Common myeloid progenitor, CD34-positive (primary cell): ENCODE measurements at places on chromosomes 2 and 18.

DNA sequence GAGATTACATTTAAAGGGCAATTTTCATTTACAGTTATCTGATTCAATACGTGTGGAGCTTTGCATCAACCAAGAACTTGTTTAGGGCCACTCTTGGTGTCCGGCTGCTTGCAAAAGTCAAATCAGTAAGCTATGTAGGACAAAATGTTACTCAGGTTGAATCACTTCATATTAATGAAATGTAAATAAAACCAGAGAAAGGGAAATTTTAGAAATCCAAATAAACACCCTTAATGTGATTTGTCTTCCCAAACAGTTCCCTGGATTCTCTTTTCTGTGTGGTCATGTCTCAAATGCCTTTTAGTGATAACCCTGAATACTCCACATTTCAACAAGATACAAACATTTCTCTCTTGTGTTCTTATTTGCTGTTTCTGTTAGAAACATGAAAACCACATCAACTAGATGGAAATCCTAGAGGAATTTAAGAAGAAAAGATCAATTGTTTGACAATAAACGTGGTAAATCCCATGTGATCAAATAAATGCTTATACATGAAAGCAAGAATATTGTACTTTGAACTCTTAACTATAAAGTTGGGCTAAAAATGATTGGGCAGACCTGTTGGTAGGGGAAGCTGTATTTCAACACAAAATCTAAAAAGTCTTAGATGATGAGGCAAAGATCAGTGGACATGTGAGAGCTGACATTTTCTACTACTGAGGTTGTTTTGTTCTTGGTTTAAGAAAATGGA is 101.3 kb downstream of the CDC42EP3 start:
- DNase-seq, result no peak

DNA sequence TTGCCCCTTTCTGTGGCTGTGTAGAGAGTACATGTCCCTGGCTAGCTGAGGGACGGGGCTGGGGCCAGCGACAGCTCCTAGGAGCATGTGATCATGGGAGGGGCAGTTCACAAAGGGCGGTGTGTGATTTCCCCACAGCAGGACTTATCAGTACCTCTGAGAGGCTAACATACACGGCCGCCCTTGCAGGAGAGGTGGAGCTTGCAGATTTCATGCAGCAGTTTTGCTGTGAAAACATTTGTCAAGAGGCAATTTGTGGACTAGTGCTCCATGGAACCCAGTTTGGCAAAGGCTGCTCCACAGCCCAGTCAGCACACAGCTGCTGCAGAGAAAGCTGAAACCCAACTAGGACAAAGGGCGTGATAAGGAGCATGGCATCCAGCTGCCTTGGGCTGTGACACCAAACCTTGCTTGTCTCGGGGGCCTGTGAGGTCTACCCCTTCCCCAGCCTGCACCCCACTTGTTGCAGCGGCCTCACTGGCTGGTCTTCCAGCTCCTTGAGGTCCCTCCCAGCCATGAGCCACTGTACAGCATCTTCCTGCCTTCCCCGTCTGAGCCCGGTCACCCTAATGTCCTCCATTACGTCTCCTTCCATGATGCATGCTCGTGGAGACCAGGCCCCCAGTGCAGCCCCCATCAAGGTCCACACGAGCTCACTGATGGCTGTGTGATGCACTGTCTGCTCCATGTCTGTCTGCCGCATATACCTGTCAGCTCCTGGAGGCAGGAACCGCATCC is 121.4 kb upstream of the HDAC4 start:
- no peak for DNase-seq

DNA sequence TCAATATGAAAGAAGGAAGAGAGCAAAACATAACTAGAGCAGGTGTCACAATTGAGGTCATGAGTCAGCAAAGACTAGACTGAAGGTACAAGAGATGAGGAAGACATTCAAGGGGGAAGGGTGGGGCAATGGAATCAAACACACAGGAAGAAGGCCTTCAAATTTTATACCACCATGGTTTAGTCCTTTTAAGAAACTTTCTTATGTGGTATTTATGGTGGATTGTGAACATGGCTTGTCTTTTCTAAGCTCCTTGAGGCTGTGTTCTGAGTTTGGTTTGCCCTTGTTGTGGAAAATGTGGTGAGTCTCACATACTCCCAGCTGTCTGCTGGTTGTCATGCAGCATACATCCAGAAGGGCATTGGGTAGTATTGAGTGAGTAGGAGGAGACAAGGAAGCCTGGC is 62.1 kb downstream of the NABP1 start:
- DNase-seq, result no peak

DNA sequence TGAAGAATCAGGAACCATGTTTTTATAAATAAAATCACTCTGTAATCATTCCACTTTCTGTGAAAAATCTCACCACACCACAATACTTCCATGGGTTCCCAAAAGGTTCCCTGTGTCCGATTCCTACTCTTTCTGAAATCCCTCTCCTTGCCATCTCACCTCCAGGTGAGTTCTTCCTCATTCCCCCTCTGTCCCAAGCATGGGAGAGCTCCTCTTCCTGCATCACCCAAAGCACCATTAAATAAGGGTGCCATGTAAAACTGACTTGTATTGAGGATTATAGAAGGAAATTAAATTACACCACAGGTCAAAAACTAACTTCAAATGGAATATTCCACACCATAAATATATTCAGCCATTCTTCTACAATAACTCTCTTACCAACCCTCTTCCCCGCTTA is 55.8 kb upstream of the ETAA1 start:
- DNase-seq, result no peak

DNA sequence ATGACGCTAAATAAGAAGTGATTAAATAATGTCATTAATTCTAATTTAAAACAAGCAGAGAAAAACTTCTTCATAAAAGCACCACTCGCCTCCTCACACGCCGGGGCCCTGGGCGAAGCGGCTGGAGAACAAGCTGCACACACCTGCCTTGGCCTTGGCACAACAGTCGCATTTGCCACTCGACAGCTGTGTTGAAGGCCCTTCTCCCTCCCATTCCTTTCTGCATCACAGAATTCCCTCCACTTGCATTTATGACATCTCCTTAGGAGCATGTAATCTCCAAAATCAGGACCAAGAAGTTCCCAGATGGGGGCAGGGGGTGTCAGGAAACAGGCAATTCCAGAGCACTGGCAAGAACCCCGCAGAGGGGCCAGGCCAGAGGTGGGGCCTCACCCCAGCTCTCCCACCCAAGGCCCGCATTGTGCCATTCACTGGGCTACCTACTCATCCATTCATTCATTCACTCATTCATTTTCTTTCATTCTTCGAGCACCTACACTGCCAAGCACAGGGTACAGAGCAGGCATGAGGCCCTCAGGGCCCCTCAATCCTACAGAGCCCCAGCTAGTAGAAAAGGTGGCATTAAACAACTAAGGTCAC is 6.4 kb downstream of the HDAC4 start:
- DNase-seq, result no peak

DNA sequence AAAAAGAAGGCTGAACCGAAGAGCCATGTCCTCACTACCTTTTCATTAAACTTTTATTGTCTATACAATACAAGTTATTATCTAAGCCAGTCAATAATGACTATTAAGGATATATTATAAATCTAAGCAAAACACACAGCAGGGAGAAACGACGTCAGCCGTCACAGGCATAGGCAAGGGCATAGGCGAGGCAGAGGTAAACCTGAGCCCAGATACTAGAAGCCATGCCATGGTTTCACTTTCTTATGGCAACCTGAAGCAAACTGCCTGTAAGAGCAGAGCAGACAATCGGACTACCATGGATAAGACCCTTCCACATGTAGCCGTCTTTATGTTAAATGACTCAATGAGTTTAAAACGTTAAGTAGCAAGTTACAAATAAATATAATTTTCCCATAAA is 238.5 kb upstream of the ZNF521 start:
- DNase-seq, result no peak

- DNase-seq, result no peak
These were observed 12.6 kb downstream of the FN1 start for GRCh38 chr2:215423234-215423633.

GRCh38 chr2:166234112-166234846 is 106.5 kb upstream of the SCN1A start:
- DNase-seq, result no peak

- no peak for DNase-seq
These were observed 16.5 kb downstream of the STARD7 start for GRCh38 chr2:96191937-96192670.

DNA sequence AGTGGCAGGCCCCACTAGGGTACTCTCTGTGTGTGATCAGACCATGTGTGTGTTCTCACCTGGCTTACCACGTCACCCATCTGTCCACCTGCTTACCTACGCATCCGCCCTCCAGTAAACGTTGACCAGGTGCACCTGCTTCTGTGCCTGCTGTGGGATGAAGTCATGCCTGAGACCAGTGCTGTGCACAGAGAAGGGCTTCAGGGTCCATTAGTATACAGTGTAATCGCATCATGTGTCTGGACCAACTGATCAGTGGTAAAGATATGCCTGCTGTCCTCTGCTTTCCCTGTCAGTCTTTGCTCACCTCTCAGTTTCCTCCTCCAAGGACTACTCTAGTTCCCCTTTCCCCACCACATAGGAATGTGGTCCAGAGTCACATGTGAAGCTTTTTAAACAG is 109.3 kb downstream of the FHOD3 start:
- no peak for DNase-seq

GRCh38 chr18:26943906-26944305 is 78.4 kb upstream of the AQP4 start:
- DNase-seq, result no peak

- no peak for DNase-seq
These were observed 38.8 kb downstream of the CENPO start for GRCh38 chr2:24832073-24832461.

- no peak for DNase-seq
These were observed 68.3 kb downstream of the BABAM2 start for GRCh38 chr2:27958711-27959378.

GRCh38 chr18:8811115-8811514 is 105.8 kb downstream of the MTCL1 start:
- no peak for DNase-seq

- DNase-seq, result no peak
These were observed 42.0 kb upstream of the GPD2 start for GRCh38 chr2:156394033-156394741.

DNA sequence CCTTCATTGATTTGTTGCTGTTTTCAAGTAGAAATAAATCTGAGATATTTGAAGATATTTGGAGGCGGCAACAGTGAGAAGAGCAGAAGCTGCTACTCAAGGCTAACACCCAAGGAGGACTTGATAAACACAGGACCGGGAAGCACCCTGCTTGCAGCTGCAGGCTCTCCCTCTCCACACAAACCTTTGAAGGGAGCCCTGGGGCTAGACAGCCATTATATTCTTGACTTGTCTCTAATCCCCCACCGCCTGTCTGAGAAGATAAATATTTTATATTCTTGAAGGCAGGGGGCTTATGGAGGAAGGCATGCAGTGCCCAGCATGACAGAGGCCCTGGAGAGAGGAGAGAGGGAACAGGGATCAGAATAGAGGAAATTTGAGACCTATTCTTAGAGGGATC is 50.9 kb upstream of the SMAD2 start:
- no peak for DNase-seq

DNA sequence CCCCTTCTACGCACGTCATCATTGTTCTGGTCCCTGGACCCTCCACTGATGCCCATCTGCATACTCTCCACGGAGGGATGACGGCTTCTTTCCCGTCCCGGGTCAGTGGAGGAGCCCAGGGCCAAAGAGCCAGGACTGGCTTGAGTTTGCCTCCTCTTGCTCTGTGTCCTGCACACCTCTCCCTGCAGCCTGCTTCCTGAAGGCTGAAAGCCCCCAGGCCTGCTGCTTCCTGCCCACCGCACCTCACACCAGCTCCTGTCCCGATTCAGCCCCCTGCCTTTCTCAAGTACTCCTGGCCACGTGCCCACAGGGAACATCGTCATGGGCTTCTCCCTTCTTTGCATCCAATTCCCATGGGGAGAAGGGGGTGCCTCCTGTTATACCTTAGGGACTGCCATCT is 7.1 kb downstream of the ADCY3 start:
- DNase-seq, result no peak

DNA sequence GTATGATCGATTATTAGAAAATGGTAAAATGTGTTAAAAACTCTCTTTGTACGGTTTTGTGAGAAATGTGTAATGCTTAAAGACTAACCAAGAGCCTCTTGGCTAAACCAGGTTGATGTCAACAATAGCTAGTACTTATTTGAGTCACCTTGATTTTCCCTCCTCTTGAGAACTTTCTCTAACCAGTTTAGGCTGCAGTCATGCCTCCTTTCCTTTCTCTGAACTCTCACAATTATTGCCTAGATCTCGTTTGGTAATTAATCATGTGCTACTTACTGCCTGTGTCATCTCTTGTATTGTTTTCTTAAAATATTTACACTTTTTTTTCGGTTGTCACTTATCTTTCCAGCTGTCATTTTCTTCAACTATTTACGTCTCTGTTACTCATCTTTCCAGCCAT is 1.1 kb upstream of the EPC2 start:
- no peak for DNase-seq

DNA sequence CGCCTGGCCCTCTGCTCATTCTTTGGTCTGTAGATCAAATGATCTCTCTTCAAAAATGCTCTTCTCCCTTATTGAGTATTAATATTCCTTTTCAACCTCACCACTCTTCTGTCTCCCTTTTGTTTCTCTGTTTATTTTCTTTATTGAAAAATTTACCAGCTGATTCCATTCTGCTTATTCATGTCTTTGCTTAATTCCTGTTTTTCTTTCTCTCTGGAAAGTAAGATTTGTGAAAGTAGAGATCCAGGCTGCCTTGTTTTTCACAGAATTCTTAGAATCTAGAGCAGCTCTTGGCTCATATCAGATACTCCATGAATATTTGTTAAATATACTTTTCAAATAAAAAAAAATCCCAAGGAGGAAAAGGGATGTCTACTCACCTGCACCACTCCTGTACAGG is 157.0 kb downstream of the DOCK10 start:
- DNase-seq, result no peak

DNA sequence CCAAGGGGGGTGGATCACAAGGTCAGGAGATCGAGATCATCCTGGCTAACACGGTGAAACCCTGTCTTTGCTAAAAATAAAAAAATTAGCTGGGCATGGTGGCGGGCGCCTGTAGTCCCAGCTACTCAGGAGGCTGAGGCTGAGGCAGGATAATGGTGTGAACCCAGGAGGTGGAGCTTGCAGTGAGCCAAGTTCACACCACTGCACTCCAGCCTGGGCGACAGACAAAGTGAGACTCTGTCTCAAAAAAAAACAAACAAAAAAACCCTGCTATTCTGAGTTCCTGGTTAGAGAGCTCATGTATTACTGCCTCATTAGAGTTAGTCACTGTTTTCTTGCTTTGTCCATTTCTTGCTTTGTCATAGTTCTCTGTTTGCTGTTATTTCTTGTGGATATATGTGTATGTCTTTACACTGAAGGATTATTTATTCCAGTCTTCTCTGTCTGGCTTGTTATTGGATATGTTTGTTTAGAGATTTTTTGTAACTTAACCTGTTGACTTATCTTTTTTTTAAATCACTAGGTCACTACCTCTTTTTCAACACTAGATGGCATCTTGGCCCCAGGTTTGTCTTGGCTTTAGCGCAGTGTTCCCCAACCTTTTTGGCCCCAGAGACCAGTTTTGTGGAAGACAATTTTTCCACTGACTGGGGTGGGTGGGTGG is 17.0 kb downstream of the TTLL4 start:
- no peak for DNase-seq

- DNase-seq, result no peak
These were observed 61.0 kb downstream of the SPP2 start for GRCh38 chr2:234111523-234111922.
